Activated gamma-delta T cell treated with Interleukin-2 at 50 U/mL for 16 hours (primary cell): ENCODE measurements at places on chromosomes 2 and 18.

DNA sequence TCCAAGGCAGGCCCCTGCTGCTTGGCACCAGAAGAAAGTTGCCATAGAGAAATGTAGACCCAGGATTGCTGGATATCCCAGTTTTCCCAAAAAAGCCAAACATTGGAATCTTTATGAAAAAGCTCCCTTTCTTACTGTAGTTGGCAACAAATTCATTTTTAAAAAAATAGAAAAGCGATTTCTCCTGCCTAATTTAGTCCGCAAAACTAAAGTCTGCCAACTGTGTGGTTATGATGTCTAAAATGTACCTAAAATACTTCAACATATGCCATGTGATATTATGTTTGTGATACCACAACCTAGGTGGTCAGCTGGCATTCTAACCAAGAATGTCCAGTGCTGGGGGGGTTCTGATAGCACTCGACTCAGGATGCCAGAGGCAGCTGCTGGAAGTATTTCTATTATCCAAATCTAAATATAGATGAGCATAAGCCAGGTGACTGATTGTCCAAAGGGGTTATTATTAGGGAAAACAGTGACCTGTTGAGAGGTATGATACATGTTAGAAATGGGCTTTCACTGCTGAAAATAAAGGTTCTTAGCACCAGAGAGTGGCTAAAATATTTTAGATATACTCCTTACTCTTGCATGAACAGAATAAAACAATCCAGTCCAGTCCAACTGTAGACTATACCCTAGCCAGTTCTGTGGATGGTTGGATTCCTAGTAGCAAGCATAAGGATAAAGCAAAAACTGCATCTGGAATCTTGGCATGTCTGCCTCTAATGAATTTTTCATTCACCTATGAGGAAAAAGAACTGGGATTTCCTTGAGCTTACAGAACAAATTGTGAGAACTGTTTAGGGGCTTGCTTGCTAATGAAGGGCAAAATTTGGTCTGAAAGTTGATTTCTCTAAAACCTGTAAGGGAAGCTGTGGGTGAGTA is 101.7 kb downstream of the STK39 start:
- no peak for DNase-seq

- no peak for DNase-seq
These were observed 787.6 kb upstream of the GCFC2 start for GRCh38 chr2:76498360-76498759.

DNA sequence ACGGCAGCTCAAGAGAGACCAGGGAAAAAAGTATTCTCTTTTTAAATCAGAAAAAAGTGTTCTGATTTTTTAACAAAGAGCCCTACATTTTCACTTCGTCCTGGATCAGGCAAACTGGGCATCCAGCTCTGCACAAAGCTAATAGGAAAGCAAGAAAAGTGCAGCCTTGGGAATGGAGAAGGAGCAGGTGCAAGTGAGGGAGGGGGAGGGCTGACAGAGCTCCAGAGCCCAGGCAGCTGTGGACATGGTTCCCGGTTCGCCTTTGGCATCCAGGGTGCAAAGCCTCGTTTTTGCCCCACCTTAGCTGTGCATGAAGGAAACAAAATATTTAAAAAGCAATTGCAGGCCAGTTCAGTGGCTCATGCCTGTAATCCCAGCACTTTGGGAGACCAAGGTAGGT is 82.2 kb downstream of the FAM124B start:
- DNase-seq, result no peak

- no peak for DNase-seq
These were observed 67.5 kb upstream of the AMMECR1L start for GRCh38 chr2:127953128-127953718.

GRCh38 chr2:118186858-118187254 is 98.6 kb downstream of the INSIG2 start:
- no peak for DNase-seq
